Endothelial cell (in vitro differentiated cells): ENCODE measurements at places on chromosomes 6 and 20. TPM values are rescaled to one million over a fixed set of nuclear protein-coding genes. Genes with fewer than 3 reads are reported as not detected.

GRCh38 chr6:125995972-125996580 is 9.7 kb downstream of the TRMT11 start:
- H3K4me3 ChIP-seq: no peak overlapping the region
- no peaks in the 10 kb centered on the region for H3K4me1 ChIP-seq
- peaks cover 2% of the 10 kb centered on the region for H3K27me3 ChIP-seq
- H3K27ac ChIP-seq: no peak overlapping the region
- H3K36me3 ChIP-seq: peaks cover 4% of the 10 kb centered on the region

DNA sequence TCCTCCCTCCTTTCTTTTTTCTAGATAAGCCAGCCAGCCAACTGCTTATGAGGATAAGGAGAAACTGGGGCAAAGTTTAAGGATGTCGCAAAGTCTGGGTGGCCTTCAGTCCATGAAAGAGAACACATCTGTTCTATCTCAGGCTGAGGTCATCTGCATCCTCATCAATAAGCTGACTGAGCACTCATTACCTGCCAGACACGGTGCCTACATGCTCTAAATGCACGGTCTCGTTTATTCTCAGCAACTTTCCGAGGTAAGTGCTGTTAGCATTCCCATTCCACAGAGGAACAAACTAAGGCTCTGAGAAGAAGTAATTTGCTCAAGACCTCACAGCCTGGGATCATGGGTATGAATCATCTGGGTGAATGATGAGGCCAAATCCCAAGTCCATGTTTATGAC is 133.1 kb downstream of the BCAS1 start:
- peaks cover 1% of the 10 kb centered on the region for H3K27me3 ChIP-seq
- peaks cover 76% of the 10 kb centered on the region for H3K4me1 ChIP-seq

The IFNGR1 gene
- total RNA-seq: 58.3 TPM

- no peaks in the 10 kb centered on the region for H3K4me1 ChIP-seq
- peaks cover 1% of the 10 kb centered on the region for H3K27me3 ChIP-seq
Measured at GRCh38 chr6:56574292-56574691, 68.4 kb downstream of the DST start.

The ZBP1 gene
- not detected for total RNA-seq

The ETV7 gene
- not detected for total RNA-seq

The ZNF334 gene
- total RNA-seq: 19.5 TPM

- peaks cover 5% of the 10 kb centered on the region for H3K27me3 ChIP-seq
- no peak overlapping the region for H3K4me3 ChIP-seq
- no peak for DNase-seq
Measured at GRCh38 chr20:6579417-6579816, 188.1 kb upstream of the BMP2 start.
